ENCODE measurements at places on chromosomes 2 and 18. TPM values are rescaled to one million over a fixed set of nuclear protein-coding genes. Genes with fewer than 3 reads are reported as not detected.

Gene CAPN13
- not detected for total RNA-seq

DNA sequence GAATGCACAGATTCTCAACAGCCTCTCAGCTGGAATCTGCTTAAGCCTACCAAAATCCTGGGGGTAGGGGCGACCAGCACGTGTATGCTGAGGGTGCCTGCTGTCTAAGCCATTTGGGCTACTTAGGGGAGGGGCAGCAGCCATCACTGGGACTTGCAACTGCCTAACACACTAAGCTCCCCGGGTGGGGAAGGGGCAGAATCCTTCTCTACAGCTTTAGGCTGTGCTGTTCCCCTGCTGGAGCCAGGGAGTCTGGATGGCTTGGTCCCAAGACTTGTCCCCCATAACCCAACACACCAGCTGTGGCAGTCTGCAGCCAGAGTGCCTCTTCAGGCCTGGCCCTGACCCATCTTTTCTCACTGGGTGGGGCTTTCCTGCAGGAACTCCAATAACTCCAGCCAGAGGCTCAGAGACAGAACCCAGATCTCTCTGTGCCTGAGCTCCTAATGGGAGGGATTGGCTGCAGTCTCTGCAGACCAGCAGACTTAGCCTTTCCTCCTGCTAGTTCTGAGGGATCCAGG lies 305.4 kb upstream of the RND3 start:
- H3K4me1 ChIP-seq: no peaks in the 10 kb centered on the region
- H3K4me3 ChIP-seq: no peak overlapping the region
- no peak for DNase-seq
- H3K27me3 ChIP-seq: no peaks in the 10 kb centered on the region
- no peak overlapping the region for H3K27ac ChIP-seq

DNA sequence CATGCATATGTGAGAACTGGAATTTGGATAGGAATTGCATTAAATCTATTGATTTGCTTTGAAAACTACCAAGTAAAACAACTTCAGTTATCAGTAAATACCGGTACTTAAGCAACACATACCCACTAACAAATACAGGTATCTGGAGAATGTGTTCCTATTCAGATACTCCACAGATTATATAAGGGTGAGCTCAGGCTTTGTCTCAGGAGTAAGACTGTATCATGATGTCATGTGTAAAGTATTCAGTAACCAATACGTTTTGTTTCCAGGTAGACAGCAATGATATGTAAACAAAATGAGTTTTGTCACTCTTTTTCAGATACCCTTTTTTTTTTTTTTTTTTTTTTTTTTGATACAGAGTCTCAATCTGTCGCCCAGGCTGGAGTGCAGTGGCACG lies 74.8 kb downstream of the DSC3 start:
- no peaks in the 10 kb centered on the region for H3K27me3 ChIP-seq
- no peak overlapping the region for H3K4me3 ChIP-seq

- H3K4me3 ChIP-seq: peak overlapping the region; percentile 73
- H3K36me3 ChIP-seq: no peaks in the 10 kb centered on the region
- H3K27ac ChIP-seq: no peak overlapping the region
- peaks cover 39% of the 10 kb centered on the region for H3K27me3 ChIP-seq
Observed at GRCh38 chr2:203533676-203534591, 1.2 kb downstream of the RAPH1 start.
